ENCODE measurements at places on chromosomes 4 and X. TPM values are rescaled to one million over a fixed set of nuclear protein-coding genes. Genes with fewer than 3 reads are reported as not detected.

- no peak for DNase-seq
Observed at GRCh38 chrX:13598877-13599276, 29.5 kb downstream of the EGFL6 start.

- no peak for DNase-seq
Observed at GRCh38 chr4:104616401-104616820, 121.7 kb upstream of the CXXC4 start.

- DNase-seq = no peak
Observed at GRCh38 chrX:154991039-154991438, 31.5 kb downstream of the F8 start.

- no peak for DNase-seq
Observed at GRCh38 chr4:164906368-164906767, 29.4 kb downstream of the APELA start.

DNA sequence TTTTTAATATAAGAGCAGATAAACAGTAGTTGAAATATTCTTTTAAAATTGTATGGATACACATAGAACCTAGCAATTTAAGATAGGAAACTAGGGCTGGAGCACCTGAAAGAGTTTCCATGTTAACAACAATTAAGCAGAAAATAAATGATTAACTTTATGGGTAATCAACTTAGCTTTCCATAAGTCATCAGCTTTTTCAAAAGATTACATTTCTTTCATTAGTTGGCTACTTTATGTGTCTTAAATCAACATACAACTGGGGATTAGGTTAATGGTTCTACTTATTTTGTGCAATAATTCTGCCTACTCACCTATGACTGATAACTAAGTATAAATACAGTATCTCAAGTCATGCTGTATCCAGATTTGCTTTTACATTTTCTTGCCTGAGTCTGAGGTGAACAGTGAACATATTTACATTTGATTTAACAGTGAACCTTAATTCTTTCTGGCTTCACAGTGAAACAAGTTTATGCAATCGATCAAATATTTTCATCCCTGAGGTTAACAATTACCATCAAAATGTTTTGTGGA lies at the start of gene ANXA10:
Gene ANXA10 (plus strand): TSS at position 362 of the 537 bp plus-strand sequence. CDS start 164 bp downstream, at position 526.
- no peak for DNase-seq

- no peak for DNase-seq
Observed at GRCh38 chr4:142465526-142465925, 380.6 kb downstream of the INPP4B start.

GRCh38 chrX:31036895-31037294 lies 34.9 kb downstream of the FTHL17 start:
- DNase-seq = no peak

DNA sequence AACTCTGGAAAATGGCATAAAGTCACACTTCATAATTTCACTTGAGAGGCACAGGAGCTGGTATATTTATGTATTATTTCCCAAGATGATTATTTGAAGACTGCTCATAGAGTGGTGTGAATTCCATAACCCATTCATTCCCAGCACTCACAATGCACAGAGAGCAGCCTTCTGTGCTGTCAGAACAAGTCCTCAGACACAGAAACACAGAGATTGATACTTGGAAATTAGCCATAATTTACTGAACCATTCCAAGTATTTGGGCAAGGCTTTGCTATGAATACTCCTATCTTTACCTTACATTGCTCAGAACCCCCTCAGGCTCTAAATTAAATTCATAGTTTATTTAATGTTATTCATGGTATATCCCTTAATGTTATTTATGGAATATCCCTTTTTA lies 53.6 kb downstream of the PABPC4L start:
- DNase-seq = no peak

GRCh38 chr4:140976768-140977167 lies 156.5 kb downstream of the RNF150 start:
- DNase-seq = no peak

The GAB1 gene
- total RNA-seq = 1.5 TPM

DNA sequence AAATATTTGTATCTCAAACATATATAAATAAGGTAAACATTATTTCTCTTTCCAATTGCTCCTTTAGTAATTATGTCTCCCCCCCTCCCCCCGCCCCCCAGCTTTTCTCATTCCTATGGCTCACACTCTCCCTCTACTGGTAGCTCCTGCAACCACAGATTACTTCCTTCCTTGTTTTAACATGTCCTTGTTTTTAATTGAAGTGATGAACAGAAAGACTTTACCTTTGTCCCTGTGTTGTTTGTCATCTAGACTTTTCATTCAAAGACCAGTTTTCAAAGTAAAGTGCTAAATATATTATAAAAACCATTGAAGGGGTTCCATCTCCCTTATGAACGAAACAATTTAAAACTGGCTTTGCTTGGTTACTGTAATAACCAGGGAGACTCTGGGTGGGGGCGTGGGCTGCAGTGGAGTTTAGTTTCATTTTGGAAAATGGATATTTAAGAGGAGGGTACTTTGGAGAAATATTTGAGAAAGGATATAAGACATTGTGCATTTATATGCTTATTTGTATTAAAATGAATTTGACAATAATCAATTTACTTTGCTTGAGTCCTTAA lies 352.9 kb downstream of the RAPGEF2 start:
- DNase-seq = no peak

DNA sequence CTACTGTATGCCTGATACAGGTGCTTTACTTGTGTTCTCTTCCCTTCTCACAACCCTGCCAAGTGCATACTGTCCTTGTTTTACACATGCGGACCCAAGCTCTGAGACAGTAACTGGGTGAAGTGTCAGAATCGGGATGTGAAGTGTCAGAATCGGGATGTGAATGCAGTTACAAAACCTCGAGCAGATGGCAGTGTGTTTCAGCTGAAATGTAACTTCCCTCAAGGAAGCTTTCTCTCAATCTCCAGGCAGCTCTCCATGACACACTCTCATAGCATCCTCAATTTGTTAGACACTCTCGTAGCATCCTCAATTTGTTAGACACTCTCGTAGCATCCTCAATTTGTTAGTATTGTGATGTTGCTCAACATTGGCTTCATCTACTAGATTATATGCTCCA lies 1.1 kb upstream of the HPSE start:
- DNase-seq = no peak

GRCh38 chrX:3161681-3162080 lies 120.4 kb downstream of the ARSF start:
- DNase-seq = no peak

The EGF gene
- total RNA-seq = not detected

GRCh38 chr4:152063621-152064240 lies 302.9 kb upstream of the GATB start:
- DNase-seq = peak; percentile 23

The CYSLTR1 gene
- 0.19 TPM for total RNA-seq

The MYOZ2 gene
- not detected for total RNA-seq

The PLK4 gene
- total RNA-seq = 4.5 TPM

DNA sequence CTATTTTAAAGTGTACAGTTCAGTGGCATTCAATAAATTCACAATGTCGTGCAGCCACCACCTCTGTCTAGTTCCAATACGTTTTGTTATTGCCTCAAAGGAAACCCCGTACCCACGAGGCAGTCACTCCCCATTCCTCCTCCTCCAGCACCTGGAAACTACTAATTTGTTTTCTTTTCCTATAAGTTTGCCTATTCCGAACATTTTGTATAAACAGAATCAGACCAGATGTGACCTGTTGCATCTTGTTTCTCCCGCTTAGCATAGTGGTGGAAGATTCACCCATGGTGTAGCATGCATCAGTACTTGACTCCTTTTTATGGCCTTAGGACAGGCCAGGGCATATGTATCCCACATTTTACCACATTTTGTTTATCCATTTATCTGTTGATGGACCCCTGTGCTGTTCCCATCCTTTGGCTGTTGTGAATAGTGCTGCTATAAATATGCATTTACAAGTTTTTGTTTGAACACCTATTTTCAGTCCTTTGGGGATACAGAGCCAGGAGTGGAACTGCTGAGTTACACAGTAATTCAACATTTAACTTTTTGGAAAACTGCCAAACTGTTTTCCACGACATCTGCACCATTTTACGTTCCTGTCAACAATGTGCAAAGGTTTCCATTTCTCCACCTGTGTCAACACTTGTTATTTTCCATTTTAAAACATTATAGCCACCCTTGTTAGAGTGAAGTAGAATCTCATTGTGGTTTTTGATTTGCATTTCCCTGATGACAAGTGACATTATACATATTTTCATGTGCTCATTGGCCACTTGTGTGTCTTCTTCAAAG lies 57.8 kb upstream of the STX18 start:
- no peak for DNase-seq

GRCh38 chr4:147769386-147769785 lies 37.5 kb downstream of the ARHGAP10 start:
- no peak for DNase-seq

DNA sequence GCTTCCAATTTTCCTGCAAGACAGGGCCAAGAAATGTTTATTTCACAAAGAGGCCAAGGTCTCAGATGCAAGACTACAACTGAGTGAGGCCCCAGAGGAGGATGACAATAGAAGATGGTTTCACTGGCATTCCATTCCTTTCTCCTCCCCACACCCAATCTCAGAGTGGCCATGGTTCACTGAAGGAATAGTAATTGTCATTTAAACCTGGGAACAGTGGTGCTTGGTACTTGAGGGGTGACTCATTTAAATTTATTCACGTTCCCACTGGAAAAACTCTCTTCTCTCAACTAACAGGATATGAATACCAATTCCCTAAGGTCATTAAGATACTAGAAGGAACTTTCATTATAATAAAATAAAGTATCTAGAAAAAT lies 35.3 kb upstream of the CXCL8 start:
- no peak for DNase-seq

GRCh38 chrX:27575565-27575964 lies 14.6 kb upstream of the DCAF8L2 start:
- DNase-seq = no peak

DNA sequence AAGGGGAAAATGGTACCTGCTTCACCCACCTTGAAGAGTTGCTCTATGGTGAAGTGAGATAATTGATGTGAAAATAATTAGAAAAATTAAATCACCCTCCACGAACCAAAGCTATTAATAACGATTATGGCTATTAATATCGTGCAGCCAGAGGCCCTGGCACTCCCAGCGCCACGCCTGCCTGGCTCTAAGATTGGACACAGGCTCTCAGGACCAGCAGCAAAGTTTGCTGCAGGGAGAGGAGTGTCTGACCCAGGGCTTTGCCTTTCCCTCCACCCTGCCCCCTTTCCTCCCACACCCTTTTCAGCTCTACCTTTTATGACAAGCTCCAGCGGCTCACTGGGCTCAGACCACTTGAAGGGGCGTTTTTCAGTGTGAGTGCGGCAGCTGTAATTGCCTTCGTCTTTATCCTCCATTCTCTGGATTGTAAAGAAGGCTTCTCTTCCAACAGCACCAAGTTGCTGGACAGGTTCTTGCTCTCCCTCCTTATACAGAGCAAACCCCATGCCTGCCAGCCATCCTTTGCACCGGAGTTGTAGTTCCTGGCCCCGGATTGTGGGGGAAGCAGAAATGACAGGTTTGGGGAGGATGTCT lies 11.5 kb downstream of the IGSF1 start:
- DNase-seq = no peak

DNA sequence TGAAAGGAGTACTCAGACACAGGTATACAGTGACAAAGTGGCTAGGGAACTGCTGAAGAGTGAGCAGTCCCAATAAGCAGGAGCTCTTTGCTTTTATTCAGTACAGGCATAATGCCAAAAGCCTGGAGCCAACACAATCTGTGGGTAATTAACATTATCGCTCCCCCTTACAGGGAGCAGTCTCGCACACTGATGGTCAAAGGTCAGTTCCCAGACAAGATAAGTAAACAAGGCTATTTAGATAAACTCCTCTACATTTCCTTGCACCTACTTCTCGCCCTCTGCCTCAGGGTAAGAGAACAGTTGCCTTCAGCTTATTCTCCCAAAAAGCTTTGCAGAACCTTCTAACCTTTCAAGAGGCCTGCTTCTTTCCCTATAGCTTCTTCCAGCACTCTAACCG lies 73.9 kb upstream of the TAF9B start:
- no peak for DNase-seq

The METAP1 gene
- total RNA-seq = 23.2 TPM

GRCh38 chr4:142778900-142779299 lies 67.2 kb downstream of the INPP4B start:
- no peak for DNase-seq

GRCh38 chrX:119541188-119541587 lies 24.0 kb downstream of the STEEP1 start:
- no peak for DNase-seq

DNA sequence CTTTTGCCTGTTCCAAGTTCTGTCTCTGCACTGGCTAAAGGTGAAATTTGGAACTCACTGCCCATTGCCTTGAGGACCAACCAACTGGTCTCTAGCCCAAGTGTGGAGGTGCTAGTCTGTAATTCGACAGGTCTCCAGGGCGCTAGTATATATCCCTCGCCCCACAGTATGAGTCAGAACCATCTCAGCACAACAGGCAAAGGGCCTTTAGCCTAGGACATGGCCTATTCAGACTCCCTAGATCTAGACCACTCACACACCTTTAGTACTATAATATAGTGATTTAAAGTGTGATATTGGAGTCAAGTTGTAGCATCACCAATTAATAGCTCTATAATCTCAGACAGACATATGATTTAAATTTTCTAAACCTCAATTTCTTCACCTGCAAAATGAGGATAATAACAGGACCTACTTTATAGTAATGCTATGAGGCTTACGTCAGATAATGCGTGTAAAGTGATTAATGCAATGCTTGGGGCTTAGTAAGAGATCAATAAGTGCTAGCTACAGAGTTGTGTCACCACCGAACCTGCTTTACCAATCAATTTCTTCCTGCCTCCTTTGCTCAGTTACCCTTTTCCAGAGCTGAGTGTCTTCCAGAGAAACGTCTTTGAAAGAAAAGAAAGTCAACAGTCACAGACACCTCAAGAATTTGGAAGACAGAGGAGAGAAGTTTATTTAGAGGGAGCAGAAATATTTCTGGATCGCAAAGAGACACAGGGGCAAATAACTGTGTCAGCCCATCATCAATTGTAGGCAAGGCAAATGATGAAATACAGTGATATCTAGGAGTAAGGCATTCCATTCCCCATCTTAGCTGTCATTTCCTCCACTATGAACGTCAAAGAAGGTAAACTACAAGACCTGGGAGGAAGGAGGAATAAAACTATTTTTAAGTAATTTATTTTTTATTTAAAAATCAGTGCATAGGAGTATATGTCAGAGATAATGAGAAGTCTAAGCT lies 2.3 kb downstream of the NOX1 start:
- no peak for DNase-seq

DNA sequence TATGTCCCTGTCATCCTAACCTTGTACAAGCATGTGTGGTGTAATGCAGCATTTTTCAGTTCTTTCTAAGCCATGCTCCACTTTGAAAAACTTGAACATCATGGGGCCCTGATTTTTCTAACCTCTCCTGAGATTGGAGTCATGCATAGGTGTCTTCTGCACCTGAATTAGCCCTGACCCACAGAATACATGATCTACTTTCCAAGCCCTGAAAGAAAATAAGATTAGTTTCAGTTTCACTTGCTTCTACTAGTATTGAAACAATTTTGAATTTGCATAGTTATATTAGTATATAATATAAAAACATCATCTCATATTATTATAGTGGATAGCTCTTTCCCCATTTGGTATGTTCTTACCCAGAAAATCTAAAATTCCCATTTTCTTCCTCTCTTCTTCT lies 178.2 kb downstream of the HS3ST1 start:
- DNase-seq = no peak

- no peak for DNase-seq
Observed at GRCh38 chr4:110982486-110982885, 359.6 kb upstream of the PITX2 start.

The P2RY10 gene
- 76.1 TPM for total RNA-seq

The SLC25A53 gene
- 8.9 TPM for total RNA-seq

- no peak for DNase-seq
Observed at GRCh38 chrX:41526925-41527324, 79.8 kb downstream of the NYX start.

Measured in CD8-positive, alpha-beta T cell (primary cell).